Fibroblast of lung (primary cell): ENCODE measurements at places on chromosomes 12 and 14.

DNA sequence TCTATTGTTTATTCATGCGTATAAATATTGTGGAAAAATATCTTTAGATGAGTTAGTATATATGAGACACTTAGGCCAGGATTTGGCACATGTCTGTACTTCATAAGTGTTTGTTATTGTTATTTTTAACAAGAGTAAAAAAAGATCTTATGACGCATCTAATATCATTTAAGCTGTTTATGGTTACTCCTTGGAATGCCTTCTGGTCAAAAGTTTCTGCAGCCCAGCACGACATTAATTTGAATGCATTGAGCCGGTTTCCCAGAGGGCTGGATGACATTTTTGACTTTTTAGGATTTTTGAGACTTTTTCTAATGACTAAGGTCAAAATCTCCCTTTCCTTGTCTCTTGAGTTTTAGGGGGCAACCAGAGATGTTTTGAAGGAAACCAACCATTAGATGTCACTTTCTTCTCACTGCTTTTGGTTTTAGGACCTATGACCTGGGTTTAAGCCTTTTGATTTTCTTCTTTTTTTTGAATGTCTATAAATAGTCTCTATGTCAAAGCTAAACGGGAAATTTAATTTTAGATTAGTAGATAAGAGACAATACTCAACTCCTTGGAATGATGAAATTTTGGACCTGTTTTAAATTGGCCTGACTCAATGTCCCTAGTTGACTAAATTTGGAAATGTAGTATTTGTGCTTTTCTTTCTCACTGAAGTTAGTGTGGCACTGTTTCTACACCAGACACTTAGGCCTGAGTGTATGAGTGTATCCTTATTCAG, 215.5 kb downstream of the AEBP2 start:
- peak; percentile 73 for DNase-seq

DNA sequence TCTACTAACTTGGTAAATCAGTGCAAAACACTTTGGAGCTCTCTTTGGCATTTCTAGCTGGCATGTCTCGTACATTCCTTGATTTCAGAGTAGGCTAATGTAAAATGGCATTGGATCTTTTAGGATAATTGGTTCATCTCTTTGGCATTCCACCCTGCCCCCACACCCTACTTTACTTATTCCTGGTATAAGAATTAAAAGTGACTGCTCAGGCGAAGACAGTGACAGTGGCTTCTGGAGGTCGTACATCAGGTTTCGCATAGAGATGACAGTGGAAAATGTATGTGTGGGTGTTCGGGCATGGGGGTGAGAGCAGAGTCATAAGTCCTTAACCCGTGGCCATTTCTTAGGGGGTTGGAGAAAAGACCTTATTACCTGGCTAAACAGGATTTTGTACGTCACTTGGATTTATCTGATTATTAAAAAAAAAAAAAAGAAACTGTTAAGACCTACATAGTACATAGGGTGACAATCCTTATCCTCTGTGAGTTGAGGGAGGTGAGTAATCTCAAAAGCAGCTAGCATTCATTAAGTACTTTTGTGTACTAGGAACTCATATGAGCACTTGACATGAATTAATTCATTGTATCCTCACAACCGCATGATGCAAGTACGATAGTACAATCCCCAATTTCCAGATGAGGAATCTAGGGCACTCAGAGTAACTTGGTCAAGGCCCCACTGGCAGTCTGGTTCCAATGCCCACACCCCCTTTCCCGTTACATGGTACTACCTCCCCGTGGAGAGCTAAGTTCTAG, 22.4 kb upstream of the KCNK13 start:
- peak; percentile 80 for DNase-seq

GRCh38 chr14:82667501-82667900, 1133.8 kb upstream of the SEL1L start:
- no peak for DNase-seq

DNA sequence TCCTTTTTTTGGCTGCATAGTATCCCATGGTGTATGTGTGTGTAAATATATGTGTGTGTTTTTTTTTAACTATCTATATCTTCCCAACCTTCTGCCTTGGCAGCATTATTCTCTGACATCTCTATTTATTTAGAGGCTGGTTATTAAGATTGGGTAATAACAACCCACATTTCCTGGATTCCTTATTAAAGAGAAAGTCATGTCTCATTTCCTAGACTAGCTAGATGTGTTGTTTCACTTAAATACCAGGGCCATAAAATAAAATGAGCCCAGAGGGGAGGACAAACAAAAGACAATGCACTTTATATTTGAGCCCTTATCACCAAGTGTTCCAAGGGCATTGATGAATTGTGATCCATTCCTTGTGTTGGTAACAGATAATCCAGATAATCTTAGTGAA, 169.1 kb downstream of the SLC5A8 start:
- no peak for DNase-seq

DNA sequence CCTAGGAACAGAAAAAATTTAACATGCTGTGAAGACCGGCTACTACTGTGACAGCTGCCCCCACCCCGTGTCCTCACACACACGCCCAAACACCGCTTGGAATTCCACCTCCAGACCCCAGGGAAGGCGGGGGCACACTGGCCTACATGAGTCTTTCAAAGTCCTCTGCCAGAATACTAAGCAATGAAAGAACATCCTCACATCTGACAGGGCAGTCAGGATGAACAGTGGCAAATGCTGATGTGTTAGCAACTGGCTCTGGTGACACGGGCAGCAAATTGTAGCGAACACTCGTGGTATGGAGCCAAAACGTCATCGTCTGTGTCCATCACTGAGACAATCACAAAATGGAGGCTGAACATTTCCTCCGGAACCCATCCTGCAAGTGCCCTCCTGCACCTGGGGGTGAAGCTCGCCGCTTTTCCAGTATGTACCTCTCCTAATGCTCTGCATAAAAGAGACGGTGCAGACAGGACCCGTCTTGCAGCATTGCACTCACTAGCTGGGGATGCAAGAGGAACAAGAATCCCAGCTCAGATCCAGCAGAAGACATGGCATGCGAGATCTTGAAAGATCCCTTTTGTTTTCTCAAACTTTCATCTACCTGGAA, 94.8 kb downstream of the BCL11B start:
- DNase-seq, result no peak

DNA sequence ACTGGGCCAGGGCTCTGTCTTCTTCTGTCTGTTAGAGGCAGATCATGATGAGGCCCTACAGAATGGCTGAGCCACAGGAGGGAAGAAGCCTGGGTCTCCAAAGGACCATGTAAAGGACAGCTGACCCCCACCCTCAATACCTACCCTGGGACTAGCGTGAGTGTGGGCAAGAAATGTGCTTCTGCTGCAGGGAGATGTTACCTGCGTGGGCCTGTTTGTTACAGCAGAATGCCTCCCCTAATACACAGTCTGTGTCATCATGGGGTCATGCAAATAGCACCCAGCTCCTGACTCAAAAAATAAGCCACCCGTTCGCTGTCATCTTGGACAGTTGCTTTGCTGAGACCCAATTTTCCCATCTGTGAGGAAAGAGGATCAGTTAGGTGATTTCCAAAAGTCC, 90.6 kb downstream of the CALM1 start:
- no peak for DNase-seq

- DNase-seq, result no peak
Measured at GRCh38 chr12:57765698-57766463, 997 bp downstream of the CYP27B1 start.

DNA sequence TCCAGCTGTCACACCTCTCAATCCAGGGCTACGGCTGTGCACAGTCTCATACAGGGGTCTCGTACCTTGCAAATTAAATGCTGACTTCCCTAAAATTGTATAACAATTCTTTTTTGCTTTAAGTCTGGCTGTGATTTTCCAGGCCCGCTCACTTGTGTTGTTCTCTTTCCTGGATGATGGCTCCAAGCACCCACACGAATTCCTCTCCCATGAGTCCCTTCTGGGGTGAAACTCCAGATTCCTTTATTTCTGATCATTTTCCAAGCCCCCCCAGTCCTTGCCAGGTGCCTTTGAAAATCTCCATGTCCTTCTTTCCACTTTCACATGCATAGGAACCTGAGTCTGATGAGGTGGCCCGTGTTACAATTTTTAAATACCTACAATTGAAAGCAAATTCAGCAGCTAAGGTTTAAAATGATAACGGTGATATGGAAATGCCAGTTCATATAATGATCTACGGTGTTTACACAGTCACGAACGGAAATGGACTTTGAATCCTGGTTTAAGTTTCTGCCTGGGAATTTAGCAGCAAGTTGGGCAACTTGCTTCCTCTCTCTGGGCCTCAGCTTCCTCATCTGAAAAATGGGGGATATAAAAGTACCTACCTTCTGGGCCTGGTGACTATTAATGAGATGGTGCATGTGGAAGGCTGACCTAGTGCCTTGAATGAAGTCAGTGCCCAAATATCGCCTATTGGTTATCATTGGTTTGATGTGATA, 85.5 kb downstream of the STAB2 start:
- DNase-seq, result no peak
